ENCODE measurements at places on chromosomes 7 and 10. TPM values are rescaled to one million over a fixed set of nuclear protein-coding genes. Genes with fewer than 3 reads are reported as not detected.
A peak's percentile ranks its signal among the peaks of the same experiment; 100 is the strongest.

The STYXL1 gene
- polyA plus RNA-seq: 60.4 TPM

The ZEB1 gene
- 8.3 TPM for polyA plus RNA-seq

The BRAF gene
- 4.7 TPM for polyA plus RNA-seq

The OR6V1 gene
- not detected for polyA plus RNA-seq

The NAT16 gene
- polyA plus RNA-seq: not detected

The HDAC9 gene
- 18.9 TPM for polyA plus RNA-seq

The ZCCHC24 gene
- 5.8 TPM for polyA plus RNA-seq

The AGBL3 gene
- 1.2 TPM for polyA plus RNA-seq

The CFAP70 gene
- polyA plus RNA-seq: 2.3 TPM

The CPA5 gene
- 0.46 TPM for polyA plus RNA-seq

The HSPA12A gene
- polyA plus RNA-seq: 1.8 TPM

GRCh38 chr10:70502406-70502805 is 23.8 kb downstream of the PALD1 start:
- DNase-seq: no peak

- no peak for DNase-seq
Observed at GRCh38 chr10:58919927-58920654, 256.4 kb upstream of the PHYHIPL start.

DNA sequence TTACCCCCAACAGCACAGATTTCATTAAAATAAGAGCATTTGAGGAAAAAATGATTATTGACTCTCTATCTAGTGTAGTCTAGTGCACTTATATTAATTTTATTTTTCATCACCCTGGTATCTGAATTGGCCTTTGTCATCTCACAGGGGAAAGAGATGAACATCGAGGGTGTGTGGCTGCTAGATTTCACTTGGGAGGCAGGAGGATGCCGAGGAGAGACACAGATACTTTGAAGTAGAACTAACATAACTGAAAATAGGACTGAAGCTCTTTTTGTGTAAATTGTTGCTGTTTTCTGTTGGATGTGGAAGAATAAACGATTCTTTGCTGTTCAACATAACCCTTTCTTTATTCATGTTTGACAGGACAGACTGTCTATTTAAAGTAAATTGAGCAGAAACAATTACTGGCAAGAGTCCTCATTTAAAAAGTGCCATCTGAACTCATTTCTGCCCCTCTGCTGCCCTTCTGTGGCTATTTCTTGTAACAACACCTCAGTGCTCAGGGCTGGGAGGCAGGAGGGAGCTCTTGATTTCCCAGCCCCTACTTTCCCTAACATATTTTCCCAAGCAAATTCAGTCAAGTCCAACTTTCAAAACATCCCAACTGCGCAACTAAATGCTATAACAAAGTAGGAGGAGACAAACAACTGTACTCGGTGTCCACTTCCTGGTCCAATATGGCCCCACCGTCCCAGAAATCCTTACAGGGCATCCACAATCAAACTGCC is 15.6 kb downstream of the LYZL1 start:
- no peak for DNase-seq

- peak; percentile 83 for DNase-seq
Observed at GRCh38 chr10:35335133-35336083, 901 bp upstream of the CCNY start.

GRCh38 chr10:47358457-47358856 is 10.3 kb downstream of the RBP3 start:
- peak; percentile 42 for DNase-seq

GRCh38 chr7:151207804-151208203 is 2.5 kb downstream of the H2BK1 start:
- peak; percentile 63 for DNase-seq

GRCh38 chr7:84847790-84848189 is 339.1 kb downstream of the SEMA3D start:
- DNase-seq: no peak

DNA sequence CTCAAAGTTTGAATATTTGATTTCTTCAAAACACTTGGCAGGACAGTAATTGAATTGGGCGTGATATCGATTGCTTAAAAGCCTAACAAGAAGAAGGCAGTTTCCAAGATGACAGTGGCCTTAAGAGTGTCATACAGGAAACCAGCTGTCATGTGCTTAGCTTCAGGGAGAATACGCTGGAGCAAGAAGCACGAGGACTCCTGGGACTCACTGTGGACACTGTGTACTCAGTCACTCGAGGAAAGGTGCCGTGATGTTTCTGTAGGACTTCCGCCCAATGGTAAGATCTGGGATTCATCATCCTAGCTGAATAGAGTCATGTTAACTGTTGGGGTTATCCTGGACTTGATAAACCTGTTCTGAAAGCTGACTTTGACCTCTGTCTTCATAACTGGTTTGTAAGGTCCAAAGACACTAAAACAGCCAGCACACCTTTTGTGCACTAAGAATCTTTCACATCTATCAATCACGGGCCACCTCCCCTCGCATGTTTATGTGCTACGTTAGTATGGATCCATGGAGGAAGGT is 113.5 kb downstream of the CELF2 start:
- DNase-seq: no peak

DNA sequence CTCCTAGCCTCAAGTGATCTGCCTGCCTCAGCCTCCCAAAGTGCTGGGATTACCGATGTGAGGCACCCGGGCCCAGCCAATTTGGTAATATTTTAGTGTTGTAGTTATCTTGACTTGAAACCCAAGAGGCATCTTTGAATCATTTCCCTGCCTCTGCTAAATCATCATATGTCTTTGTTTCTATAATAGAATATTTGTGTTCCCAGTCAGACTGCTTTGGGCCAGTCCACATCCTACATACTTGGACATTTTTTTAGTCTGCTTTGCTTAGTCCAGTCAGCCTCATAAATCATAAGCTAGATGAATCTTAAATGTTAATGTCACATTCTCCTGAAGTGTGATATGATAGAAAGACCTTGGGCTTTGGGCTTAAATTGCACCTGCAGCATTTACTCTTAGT is 5.9 kb downstream of the STAM start:
- DNase-seq: no peak

GRCh38 chr10:53687800-53688199 is 915.2 kb upstream of the MBL2 start:
- no peak for DNase-seq

DNA sequence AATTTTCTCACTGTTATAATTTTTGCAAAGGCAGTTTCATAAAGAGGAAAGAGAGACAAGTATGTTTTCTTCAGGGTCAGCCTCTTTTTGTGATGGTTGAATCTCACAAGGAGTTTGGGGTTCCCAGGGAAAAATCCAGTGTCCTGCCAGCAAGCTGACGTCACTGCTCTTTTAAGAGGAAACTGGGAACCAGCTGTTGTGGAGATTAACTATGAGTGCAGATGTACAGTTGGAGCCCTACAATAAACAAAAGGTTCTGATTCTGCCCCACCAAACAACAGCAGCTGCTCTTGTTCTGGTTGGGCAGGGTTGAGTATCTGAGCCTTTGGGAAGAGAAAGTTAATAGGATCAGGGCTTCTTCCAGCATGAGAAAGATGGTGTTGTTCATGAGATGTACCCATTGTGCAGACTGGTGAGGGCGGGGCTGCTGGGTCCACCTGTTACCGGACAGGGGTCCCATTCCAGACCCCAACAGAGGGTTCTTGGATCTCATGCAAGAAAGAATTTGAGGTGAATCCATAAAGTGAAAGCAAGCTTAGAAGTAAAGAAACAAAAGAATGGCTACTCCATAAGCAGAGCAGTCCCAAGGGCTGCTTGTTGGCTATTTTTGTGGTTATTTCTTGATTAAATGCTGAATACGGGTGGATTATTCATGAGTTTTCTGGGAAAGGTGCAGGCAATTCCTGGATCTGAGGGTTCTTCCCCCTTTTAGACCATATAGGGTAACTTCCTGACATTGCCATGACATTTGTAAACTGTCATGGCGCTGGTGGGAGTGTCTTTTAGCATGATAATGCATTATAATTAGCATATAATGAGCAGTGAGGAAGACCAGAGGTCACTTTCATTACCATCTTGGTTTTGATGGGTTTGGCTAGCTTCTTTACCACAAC is 12.5 kb downstream of the PRF1 start:
- DNase-seq: no peak

DNA sequence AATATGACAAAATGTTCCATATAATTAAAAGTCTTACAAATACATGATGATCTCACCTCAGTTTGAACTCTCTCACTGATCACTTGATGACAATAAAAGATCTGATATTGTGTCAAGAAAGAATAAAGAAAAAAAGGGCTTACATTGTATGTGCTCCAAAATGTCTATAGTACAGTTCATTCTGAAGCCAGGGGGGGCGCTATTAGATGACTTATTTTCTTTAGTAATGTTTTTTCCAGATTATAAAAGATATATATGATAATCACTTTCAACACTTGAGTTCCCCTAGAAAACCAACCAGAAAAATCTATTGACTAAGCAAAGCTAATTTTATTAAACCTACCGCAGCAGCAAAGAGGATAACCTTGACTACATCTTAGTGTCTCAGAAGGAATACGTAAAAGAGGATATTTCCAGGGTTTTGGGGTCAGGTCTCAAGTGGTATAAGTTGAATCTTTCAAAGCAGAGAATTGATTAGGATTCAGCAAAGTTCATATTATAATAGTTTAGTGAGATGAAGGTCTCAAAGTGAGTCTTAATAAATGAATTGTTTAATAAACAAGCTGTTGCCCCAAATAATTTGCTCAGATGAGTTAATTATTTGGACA is 55.8 kb downstream of the PTN start:
- no peak for DNase-seq

- DNase-seq: no peak
Observed at GRCh38 chr10:30774261-30774660, 144.7 kb upstream of the LYZL2 start.

- no peak for DNase-seq
Observed at GRCh38 chr10:14476641-14477407, 146.1 kb upstream of the FRMD4A start.

DNA sequence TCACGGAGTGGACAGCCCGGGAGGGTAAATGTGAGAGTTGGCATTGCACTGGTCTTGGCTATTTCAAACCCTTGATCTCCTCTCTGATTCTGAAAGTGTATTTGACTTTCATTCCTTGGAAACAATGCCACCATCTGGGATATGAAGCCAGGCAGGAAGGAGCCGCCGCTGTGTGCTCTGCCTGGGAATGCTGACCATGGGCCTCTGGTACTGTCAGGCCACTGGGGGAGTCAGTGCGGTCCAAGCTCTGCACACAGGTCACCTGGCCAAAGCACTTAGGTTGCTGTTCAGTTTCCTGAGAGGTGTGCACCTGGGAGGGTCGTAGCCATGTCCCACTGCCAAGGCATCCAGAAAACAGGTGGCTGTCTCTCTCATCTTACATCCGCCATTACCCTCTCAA is 68.5 kb upstream of the SHH start:
- peak; percentile 54 for DNase-seq

DNA sequence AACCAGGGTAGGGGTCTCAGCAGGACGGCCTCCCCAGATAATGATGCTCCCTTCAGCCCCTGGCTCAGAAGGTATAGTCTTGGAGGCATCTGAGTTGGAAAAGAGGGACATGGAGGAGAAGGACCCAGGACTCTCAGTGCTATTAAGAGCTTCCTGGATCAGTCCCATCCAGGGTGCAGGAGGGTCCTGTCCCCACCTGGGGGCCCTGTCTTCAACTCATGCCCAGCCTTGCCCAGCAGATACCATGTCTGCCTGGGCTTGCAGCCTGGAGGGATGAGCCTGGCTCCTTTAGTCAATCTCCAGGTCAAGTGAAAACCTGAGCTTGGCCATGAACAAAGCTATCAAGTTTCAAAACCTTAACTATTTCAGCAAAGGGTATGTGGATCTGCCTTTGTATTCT is 67.6 kb downstream of the PRTFDC1 start:
- no peak for DNase-seq

DNA sequence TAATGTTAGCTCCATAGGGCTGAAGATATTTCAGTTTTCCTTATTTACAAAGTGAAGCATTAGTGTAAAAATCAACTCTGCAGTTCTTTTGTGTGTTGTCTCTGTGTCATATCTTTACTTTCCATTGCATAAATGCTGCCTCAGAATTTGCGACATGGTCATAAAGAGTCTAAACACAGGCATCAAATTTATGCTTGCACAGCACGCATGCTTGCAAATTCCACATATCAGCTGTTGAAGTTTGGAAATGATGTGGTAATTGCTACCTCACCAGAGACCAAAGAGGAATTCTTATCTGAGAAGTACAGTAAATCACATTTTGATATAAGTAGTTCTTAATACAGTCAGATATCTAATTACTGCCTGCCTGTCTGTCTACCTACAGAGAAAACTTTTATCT is 348.2 kb upstream of the GRM3 start:
- DNase-seq: no peak

- DNase-seq: no peak
Observed at GRCh38 chr10:98489561-98490481, 43.1 kb upstream of the HPS1 start.

- DNase-seq: no peak
Observed at GRCh38 chr7:55252386-55252785, 112.8 kb upstream of the LANCL2 start.

GRCh38 chr10:59016043-59016442 is 160.4 kb upstream of the PHYHIPL start:
- DNase-seq: no peak

GRCh38 chr7:140348161-140348849 is 50.0 kb downstream of the SLC37A3 start:
- DNase-seq: no peak

DNA sequence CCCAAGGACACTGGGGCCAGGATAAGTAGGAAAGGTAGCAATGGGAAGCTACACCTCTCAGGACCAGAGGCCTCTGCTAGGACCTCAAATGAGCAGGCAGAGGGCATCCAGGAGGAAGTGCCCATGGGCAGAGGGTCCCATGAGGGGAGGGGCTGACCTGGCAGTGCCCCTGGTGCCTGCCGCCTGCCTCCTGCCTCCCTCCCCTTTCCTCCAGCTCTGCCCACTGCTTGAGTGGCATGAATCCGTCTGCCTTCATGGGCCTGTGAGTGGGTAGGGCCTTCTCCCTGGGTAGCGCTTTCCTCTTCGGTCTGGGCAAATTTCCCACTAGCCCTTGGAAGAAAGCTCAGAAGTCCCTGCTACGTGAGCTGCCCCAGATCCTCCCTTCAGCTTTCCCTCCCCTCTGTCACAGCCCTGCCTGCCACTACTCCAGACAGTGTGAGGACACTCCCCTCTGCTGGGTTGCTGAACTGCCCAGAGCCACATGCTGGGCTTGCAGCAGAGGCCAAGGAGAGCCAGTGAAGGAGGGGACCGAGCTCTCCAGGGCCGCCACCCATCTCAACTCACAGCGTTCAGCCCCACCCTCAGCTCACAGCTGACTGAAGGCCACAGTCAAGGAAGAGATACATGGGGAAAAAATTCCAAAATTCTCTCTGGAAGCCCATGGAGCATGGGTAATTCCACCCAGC is 141.4 kb downstream of the ARHGAP22 start:
- DNase-seq: peak; percentile 60

DNA sequence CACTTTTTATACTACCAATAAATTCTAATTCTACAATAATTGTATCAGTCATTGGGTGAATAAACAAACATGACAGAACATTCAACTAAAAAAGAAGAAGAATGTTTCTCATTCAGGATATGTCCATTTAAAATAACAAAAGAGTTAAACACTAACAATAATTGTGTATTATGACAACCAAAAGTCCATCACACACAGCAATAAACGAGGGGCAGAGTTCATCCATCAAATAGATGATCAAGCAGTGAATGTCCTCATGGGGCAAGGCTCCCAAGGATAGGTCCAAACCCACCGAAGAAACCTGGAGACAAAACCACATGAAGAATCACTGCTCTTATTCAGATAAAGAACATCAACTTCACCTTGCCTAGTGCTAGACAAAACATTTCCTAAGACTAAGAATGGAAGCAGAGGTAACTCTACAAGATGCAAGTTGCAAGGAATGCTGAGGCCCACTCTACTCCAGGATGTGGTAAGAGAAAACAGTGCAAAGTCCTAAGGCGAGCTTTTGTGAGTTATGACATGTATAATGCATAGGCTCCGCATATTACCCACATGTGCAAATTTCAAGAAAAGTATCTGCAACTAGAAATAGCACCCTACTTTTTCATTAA is 115.1 kb downstream of the PARD3 start:
- DNase-seq: no peak
